SW480 (cell line): ENCODE measurements at places on chromosomes 16 and 17.

DNA sequence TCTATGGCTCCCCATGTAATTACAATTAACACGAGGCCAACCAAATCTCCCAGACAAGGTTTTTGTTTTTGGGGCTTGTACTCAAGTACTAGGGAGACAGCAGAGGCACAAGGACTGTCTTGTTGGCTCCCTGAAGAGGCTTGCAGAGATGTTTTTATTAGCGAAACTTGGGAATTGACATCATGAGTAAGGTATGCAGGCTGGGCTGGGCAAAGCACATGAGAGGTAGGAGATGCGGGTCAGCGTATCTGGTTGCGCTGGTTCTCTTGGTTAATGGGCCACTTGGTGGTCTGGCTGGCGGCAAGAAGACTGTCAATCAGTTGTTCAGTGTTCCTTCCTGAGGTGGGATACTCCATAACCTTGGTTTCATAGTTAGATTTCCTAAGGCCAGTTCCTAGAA, 28.9 kb downstream of the LCMT1 start:
- DNase-seq: no peak

DNA sequence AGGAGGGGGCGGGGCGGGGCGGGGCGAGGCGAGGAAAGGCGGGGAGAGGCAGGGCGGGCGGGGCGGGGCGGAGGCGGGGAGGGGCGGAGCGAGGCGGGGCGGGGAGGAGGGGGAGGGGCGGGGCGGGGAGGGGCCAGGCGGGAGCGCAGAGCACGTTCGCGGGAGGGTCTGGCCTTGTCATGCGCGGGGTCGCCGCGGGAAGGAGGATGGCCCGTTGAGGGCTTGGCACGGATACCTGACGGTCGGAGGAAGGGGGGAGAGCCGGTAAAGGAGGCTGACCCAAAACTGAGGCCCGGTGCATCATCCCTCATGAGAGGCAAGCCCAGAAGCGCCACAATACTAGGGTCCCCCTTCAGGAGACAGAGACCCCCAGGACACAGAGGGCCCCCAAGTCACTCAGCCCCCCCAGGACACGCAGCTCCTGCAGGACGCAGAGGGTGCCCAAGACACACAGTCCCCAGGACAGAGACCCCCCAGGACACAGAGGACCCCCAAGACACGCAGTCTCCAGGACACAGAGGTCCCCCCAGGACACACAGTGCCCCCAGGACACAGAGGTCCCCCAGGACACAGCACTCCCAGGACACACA, 593 bp upstream of the WDR45B start:
- DNase-seq: peak; percentile 20

DNA sequence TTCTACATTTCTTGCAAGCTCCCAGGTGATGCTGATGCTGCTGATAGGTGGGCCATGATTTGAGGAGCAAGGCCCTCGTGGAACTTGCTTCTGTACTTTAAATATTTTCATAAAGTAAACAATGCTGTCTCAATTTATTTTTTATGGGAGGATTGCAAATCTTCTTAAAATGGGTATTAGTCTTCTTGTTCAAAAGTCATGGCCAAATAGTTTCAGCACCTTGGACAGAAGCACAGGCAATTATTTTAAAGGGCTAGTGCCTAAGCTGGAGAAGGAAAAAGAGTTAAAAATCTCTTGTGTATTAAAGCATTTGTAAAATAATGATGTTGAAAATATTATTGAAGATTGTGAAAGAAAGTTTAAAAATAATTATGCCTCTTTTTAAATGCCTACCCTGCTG, 50.5 kb downstream of the GPR139 start:
- peak; percentile 6 for DNase-seq

- no peak for DNase-seq
Measured at GRCh38 chr17:57580055-57580739, 164.9 kb downstream of the CCDC182 start.

DNA sequence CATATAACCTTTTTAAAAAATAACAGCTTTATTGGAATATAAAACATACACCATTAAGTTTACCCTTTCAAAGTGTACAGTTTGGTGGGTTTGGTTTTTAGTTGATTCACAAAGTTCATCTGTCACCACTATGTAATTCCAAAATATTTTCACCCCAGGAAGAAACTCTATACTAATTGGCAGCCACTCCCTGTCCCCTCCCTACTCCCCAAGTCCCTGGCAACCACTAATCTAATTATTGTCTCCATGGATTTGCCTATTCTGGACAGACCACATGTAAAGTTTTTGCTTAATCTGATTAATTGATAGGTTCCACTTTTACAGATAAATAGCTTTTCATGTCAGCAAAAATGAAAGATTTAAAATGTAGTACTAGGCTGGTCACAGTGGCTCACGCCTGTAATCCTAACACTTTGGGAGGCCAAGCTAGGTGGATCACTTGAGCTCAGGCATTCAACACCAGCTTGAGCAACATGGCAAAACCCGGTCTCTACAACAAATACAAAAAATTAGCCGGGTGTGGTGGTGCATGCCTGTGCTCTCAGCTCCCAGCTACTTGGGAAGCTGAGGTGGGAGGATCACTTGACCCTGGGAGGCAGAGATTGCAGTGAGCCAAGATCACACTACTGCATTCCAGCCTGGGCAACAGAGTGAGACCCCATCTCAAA, 25.0 kb upstream of the MAPK3 start:
- no peak for DNase-seq

DNA sequence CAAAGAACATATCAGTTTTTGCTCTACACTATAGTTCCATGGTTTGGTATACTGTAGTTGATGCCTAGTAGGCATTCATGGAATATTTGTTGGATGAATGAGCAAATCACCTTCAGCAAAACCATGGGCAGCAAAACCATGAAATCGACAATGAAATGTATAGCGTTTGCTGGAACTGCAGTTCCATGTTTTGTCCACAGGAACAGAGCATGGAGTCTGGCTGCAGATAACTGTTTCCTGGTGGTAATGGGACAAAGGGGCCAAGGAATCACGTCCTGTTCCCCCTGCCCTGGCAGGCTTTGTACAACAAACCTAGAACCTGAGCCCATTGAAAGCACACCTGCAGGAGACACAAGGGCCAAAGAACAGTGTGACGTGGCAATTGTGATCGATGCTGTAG, 101.1 kb downstream of the USP31 start:
- no peak for DNase-seq

- DNase-seq: no peak
Measured at GRCh38 chr17:80393961-80394360, 21.0 kb upstream of the ENDOV start.

- no peak for DNase-seq
Measured at GRCh38 chr16:50531359-50531758, 16.8 kb upstream of the NKD1 start.

DNA sequence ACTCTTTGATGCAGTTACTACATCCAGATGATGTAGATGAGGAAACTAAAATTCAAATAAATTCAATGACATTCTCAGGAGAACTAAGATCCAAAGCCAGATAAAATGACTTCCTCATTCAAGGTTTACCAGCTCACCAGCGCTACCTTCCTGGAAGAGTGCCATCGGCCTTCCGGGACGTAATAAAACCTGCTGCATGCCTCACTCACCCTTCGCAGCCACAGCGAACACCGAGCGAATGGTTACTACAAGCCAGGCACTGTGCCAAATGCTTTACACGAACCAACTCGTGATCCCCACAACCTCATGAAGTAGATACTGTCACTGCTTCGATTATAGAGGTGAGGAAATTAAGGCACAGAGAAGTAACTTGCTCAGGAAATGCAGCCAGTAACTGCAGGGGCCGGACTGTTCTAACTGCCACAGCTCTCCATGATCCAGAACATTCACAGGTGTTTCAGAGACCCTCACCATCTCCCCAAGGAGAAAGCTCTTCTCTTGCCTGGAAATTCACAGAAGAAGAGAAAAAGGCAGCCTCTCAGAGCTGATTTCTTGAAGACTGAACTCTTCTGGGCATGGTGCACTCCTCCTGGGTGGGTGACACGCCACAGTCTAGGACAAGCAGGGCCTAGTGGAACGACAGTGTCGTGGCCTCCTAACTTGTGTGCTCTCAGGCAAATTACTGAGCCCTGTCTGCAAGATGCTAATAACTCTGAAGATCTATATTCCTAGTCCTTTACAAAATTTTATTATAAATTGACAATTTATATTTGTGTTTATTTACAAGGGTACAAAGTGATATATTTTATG, 46.8 kb downstream of the HIC1 start:
- DNase-seq: no peak

GRCh38 chr17:44901411-44901921, 2.2 kb upstream of the EFTUD2 start:
- DNase-seq: peak; percentile 29

DNA sequence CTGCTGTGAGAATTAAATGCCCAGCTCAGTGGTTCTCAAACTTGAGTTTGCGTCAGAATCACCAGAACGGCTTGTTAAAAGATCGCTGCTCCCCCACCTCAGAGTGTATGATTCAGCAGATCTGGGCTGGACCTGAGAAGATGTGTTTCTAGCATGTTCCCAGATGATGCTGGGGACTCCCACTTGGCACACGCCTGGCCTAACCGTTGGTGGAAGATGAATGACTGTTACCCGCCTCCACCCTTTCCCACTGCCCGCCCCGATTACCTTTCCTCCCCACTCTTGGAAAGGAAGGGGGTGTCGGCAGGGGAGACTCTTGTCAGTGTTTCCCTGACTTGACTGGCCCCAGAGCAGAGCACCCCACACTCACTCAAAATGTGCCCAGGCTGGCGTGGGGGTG, 29.3 kb upstream of the ABCC3 start:
- DNase-seq: no peak

DNA sequence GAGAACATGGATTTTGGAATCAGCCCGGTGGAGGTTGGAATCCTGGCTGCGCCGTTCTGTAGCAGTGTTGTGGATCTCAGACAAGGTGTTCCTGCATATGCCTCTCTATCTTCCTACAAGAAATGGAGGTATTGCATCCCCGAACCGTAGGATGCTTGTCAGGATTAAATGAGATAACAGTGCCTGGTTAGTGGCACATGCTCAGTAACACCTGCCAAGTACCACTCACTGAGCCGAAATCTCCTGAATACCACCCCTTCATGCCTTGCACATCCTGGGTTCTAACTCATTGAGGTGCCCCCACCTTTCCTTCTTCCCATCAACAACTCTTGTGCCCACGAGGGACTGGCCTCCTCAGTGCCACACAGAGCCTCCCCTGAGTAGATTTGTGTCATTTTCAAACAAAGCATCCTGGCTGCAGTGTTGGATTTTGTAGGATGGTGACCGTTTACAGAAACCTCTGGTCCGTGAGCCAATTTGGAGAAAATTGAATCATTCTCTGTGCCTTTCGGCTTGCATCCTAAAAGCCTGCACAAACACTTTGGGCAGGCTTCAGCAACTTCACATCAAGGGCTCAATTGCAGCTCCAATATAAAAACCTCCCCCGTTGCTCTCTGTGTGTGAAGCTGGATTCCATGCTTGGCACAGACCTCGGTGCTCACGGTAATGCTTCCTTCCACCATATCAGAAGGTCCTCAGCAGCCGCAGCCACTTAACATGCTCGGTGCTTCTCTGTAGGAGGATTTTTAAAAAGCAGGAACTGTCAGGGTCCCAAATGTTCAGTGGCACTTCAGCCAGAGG, 84.2 kb downstream of the WWOX start:
- DNase-seq: no peak

DNA sequence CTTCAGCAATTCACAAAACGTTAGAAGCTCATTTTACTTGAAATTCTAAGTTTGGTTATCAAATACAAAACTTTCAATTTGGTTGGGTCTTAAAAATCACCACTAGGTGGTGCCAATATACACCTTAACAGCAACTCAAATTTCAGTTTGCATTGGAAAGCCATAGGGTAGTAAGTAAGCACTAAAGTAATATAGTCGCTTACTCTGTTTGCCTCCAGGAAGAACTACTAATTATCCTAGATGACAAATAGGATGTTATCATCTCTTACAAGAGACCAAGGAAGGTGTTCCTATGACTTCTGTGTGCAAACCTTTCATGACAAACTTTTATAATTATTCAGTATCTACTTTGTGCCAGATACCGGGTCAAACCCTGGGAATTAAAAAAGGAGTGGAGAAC, 93.3 kb downstream of the MYO1D start:
- peak; percentile 81 for DNase-seq

GRCh38 chr17:77957235-77957856, 1.2 kb upstream of the TNRC6C start:
- DNase-seq: peak; percentile 11

- DNase-seq: no peak
Measured at GRCh38 chr16:29809031-29809747, 2.8 kb upstream of the PRRT2 start.

DNA sequence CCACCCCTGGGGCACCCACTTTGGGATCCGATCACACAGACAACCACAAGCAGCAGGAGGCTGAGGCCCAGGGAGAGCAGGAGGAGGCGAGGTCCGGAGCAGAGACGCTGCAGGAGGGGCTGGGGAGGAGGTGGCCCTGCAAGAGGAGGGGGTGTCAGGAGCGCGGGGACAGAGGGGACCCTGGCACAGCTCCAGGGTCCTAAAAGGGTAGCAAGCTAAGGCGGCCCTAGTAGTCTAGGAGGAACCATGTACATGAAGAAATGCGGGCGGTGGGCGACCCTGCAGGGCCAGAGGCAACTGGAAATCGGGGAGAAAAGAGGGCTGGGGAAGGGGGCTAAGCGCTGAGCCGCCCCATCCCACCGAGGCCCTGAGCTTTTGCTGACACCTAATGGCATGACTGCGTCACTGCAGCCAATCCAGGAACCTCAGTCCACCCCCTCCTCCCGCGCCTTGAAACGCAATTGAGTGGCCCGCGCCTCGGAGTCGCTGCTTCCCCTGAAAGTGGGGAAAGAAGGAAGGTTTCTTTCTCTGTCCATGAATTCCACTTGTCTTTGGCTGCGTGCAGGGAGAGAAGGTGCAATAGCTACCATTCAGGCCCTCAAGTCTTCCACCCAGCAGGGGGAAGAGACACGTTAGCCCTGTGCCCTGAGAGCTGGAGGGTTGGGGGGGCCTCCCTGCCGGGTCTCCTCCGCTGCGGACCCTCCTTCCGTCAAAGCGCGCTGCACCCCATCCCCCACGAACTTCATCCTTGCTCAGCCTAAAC, 1.8 kb downstream of the ASGR1 start:
- DNase-seq: peak; percentile 61

DNA sequence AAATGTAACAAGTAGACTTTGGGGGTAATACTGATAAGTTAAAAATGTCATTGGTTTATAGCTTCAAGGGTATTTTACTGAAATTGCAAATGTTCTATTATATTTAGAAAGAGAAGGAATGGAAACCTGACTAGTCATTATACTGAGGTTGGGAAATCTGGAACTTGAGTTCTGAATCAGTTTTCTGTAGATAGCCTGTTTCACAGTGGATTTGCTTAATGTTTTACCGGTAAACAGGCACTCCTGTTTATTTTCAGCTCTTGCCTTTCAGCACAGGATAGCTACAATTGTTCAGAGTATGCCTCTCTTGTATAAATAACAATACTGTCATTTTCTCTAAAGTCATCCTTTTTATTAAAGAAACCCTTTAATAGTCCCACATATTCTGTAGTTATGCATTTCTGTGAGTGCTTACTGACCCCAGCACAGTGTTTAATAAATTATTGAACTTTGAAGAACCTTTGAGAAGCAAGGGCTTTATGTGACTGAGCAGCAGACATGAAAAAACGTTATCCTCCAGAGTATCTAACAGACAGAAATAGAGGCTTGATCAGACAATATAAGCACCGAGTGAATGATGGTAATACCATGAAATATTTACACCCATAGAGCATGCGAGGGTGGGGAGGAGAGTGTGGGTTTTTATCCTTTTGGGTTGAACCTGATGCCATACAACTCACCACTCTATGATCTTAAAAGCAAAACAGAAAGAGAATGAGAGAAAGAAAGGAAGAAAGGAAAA, 58.2 kb downstream of the FTO start:
- no peak for DNase-seq
